ENCODE measurements at places on chromosomes 16 and 17.

- DNase-seq: no peak
Measured at GRCh38 chr17:56933868-56934267, 20.0 kb upstream of the TRIM25 start.

DNA sequence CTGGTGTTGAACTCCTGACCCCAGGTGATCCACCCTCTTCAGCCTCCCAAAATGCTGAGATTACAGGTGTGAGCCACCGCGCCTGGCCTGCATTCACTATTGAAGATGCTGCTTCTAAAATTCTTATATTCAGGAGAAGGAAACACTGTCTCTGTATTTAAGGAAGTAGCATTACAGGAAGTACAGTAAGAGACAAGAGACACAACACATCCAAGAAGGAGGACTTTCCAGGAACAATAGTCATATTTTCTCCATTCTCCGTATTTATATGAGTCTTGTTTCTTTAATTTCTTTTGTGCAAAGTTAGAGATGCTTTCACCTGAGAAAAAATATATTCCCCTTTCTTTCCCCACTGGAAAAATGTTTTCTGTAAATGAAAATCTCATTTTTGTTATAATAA lies 18.3 kb upstream of the ABCA3 start:
- no peak for DNase-seq

DNA sequence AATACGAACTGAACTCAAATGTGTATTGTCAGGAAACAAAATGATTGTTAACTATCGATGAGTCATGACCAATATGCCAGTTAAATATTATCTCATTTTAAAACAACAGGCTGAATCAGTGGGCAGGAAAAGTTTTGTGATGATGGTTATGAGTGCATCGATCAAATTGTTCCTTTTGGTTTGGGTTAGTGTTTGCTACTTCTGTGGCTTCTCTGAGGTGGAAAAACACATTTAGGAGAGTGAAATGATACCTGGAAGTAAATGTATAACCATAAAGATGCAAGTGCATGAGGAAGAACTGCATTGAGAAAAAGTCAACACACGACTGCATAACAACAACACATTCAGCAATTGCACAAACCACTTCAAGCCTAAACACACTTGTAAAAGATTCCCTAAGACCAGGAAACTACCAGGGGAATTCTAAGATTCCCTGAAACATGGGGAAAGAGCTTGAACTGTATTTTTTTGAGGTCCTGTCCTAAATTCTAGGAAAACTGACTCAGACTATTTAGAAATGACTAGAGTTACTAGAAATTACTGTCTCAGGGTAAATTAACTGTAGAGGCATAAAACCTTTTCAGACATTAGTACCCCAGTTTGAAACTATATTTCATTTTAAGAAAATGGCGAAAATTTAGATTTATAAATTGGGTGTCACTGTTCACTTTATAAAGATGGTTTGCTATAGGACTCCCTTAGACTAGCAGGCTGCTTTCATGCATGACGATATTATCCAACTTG lies 44.8 kb downstream of the CDYL2 start:
- no peak for DNase-seq

GRCh38 chr17:6160232-6160555 lies 90.0 kb downstream of the WSCD1 start:
- DNase-seq: no peak

- no peak for DNase-seq
Measured at GRCh38 chr17:2068031-2068518, 13.2 kb downstream of the HIC1 start.

- DNase-seq: no peak
Measured at GRCh38 chr16:11393861-11394592, 48.8 kb downstream of the RMI2 start.

GRCh38 chr16:86087896-86088230 lies 188.9 kb downstream of the IRF8 start:
- no peak for DNase-seq

DNA sequence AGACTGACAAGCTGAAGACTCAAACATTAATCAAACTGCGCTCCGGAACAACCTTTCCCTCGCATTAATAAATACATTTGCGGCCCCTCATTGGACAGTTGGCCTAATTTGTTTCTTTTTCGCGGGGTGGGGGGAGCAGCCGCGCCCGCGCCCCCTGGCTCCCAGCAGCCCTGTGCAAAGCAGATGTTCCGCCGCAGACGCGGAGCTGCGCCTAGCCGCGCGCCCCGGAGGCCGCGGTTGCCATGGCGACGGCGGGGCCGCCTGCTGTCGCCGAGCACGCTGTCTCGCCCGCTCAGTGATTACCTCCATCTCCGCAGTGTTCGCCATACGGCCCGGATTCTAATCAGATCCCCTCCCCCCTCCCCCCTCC lies 25.5 kb downstream of the COPZ2 start:
- DNase-seq: no peak

DNA sequence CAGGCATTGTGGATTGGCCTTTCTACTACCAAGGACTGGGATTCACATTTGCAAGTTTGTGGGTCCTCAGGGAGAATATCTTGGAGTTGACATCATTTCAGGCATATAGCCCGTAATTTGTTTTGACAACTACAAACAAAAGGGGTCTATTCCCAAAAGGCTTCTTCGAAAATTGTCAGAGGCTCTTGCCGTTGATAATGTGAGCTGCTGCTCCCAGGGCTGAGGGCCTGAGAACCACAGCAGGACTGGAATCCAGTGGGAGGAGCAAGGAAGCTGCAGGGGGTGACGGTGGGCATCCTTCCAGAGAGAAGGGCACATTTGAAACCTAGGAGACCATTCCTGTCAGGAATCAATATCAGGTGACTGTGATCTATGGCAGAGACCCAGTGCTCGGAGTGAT lies 761.6 kb upstream of the RBFOX1 start:
- no peak for DNase-seq

DNA sequence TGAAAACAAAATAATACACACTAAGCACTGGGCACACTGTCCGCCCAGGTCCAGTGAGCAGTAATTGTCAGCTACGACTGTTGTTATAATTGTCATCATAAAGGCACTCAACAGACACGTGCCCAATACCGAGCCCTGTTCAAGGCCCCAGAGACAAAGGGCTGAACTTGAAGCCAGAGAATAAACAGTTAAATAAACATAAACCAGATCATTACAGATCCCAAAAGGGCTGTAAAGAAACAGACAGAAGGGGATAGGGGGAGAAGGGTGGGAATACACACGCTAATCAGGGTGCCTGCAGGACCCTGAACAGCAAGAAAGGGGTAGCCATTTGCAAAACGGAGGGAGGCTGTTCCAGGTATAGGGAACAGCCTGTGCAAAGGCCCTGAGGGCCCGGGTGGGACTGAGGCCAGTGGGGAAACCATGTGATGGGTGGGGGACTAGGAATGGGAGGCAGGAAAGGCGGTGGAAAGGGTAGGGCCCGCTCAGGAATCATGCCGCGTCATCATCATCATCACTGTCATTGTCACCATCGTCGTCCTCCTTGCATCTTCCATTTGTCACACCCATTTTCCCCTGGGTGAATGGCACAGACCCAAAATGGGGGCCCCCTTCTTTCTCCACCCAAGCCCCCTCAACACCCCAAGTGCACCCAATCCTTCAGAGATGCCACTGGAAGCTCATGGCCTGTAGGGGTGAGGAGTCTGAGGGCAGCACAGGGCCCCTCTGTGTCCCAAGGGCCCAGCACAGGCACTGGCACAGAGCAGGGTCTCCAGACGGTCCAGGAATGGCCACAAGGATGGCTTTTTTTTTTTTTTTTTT lies 6.3 kb downstream of the CARHSP1 start:
- DNase-seq: no peak

- DNase-seq: no peak
Measured at GRCh38 chr16:30958175-30959079, 873 bp downstream of the SETD1A start.

- DNase-seq: no peak
Measured at GRCh38 chr17:53570731-53571130, 252.0 kb upstream of the KIF2B start.
